Stimulated activated naive CD8-positive, alpha-beta T cell treated with anti-CD3 and anti-CD28 coated beads, Interleukin-15, Interleukin-2, amounts not matched to agents 100 U/mL and 50 U/mL, for 24 hours (primary cell): ENCODE measurements at places on chromosomes 13 and 19.
A peak's percentile ranks its signal among the peaks of the same experiment; 100 is the strongest.

DNA sequence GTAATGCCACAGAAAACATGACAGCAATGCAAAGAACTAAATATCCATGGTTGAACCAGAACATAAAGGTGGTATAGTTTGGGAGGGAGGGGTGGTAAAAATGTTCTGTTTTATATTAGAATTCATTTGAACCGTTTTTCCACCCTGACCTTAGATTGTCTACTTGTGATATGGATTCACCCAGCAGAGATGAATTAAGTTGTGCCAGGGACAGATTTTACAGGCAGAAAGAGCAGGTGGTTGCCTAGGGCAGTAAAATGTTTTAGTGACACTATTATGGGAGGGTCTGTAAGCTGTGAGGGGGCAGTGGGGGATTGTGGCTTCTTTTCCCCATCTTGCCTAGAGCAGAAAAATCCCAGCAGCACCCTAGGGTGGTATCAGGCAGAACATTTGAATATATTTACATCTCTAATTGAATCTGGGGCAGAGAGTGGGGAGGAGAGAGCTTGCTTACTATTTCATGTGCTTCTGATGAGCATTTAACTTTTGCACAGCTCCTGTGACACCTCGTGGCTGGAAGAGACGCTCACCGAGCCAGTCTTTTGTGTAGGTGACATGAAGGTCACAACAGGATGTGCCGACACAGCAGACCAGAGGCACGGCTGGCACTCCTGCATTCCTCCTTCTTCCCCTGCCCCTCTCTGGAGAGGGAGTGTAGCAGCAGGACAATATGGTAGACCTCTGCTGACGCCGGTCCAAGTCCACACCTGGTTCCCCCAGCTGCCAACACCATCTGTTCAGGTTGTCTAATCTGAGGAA is 452.3 kb downstream of the IRS2 start:
- DNase-seq, result no peak

DNA sequence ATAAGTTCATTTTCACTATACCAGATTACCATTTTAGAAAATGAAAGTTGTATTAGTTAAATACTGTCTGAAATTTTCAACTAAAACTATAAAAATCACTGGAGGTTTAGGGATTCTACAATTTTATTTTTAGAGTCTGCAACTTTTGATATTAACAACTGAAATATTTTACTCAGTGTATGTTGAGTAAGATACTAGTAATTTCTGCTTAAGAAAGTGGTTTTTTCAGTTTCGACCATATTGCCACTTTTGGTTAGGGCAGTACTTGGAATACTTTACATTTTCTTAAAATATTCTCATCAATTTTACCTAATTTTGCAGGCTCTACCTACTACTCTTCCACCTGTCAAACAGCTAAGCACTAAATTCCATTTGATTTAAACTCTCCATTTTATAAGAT is 59.6 kb downstream of the KCNRG start:
- DNase-seq, result no peak

GRCh38 chr13:112783978-112784371 is 94.1 kb downstream of the ATP11A start:
- no peak for DNase-seq

GRCh38 chr19:47644743-47645482 is 36.0 kb downstream of the BICRA start:
- DNase-seq, result no peak

DNA sequence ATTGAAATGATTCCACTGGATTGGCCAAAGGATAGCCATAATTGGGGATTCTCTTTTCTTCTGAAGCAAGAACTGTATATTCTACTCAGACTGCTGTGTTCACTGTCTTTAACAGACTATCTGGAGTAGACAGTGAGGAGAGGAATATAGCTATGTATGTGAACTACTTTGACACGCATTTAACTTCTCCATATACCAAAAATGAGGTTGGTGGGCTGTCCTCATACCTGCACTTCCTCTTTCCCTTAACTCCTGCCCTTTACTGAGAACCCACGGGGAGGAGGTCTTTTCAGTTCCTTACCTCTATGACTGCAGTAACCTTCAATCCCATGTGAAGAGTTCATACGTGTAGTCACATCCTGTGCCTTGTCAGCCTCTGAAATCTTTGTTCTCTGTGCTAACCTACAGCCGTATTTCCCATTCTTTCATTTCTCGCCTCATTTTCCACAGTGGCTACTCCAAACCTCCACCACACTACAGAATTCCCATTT is 305.8 kb downstream of the MTUS2 start:
- no peak for DNase-seq

- no peak for DNase-seq
These were observed 10.9 kb downstream of the SETDB2 start for GRCh38 chr13:49455007-49455398.

- DNase-seq, result peak; percentile 13
These were observed 182.0 kb upstream of the SERP2 start for GRCh38 chr13:44191504-44192171.
